Pancreas (tissue), 10 donors: ENCODE measurements at places on chromosomes 7 and 10.
A peak's percentile ranks its signal among the peaks of the same experiment; 100 is the strongest.

DNA sequence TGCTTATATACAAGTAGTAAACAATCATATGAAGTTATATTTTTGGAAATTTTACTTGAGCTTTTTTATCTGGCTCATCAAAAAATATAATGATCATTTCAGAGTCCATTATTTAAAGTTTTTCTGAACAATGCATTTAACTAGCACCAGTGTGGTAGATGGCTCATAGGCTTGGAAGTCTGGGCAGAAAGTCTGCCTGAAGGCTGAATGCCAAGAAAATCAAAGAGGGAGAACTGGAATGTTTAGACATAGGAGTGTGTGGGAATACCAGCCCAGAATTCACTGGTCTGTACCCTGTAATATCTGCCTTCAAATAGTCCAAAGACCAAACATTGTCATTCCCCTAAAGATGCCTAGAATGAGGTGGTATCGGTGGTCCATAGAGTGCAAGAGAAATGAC lies 40.3 kb upstream of the ANK3 start:
- no peak for DNase-seq

GRCh38 chr10:64601298-64601697 lies 1080.1 kb downstream of the REEP3 start:
- DNase-seq, result no peak

DNA sequence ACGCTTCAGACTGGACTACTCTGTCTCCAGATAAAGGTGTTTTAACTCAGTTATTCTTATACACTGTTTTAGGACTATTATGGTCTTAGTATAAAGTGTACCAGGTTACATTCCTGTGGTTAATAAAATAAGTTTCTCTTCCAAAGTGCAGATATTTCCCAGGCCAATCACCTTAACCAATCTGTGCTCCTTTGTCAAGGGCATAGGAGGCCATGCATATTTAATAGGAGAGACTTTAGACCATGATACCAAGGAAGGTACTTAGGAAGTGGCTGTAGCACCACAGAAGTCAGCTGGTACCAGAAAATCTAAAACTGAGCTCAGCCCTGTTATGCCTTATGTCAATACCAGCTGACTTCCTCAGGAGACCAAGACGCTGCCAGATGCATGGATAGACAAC lies 226.5 kb upstream of the TMEM72 start:
- no peak for DNase-seq

- no peak for DNase-seq
Measured at GRCh38 chr7:144011458-144012230, 11.5 kb downstream of the OR6B1 start.

GRCh38 chr7:12619461-12620069 lies 49.0 kb downstream of the SCIN start:
- no peak for DNase-seq

- no peak for DNase-seq
Measured at GRCh38 chr10:21746118-21746517, 212.1 kb downstream of the MLLT10 start.

GRCh38 chr7:2641406-2642393 lies 9.9 kb downstream of the TTYH3 start:
- peak; percentile 86 for DNase-seq

DNA sequence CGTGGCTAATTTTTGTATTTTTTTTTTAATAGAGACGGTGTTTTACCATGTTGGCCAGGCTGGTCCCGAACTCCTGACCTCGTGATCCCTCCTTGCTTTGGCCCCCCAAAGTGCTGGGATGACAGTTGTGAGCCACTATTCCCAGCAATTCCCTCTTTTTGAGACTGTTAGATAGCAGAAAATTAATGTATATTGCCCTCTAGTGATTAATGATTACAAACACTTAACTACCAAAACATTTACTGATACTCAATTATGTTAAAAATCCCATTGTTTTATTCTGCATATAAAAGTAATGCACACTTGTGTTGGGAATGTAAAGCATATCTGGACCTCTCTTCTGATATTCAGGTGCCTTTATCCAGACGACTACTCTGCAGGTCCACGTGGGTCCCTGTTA lies 41.2 kb upstream of the COBL start:
- DNase-seq, result no peak

DNA sequence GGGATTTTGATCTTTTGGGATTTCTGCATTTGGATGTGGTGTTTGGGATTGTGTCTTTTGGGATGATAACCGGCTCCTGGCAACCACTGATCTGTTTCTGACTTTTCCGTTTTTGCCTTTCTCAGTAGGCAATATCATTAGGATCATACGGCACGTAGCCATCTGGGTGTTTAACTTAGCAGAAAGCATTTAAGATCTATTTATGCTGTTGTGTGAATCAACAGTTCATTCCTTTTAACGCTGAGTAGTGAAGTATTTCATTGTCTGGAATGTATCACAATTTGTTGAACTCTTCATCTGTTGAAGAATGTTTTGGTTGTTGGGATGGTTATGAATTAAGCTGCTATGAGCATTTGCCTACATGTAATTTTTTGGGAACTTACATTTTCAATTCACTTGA lies 459.6 kb downstream of the SDK1 start:
- no peak for DNase-seq

GRCh38 chr7:27575613-27576012 lies 87.1 kb downstream of the HIBADH start:
- no peak for DNase-seq

DNA sequence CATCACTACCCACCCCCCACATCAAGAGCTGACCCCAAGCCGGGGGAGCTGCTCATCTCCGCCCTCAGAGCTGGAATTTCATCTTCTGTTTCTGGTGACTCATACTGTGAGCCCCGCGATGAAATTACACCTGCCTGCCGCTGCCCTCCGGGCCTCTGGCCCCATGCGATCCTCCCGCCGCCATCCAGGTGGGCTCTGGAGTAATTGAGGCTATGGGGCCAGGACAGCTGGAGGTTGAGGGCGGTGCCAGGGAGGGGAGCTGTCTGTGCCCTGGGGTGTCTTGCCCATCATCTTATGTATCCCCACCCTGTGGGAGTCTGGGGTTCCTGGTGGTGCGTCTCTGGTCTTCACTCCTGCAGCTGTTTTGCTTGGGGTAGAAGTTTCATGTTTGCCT lies 9.0 kb downstream of the GTF2IRD1 start:
- DNase-seq, result no peak

DNA sequence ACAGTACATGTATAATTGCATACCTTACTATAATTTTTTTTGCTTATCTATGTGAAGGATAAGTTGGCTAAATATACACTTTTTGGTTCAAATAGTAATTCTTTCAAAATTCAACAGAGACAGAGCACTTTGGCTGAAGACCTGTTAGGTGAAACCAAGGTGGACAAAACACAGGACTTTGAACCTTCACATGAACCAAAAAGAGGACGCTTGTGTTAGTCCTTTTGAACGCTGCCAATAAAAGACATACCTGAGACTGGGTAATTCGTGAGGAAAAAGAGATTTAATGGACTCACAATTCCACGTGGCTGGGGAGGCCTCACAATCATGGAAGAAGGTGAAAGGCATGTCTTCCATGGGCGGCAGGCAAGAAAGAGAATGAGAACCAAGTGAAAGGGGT lies 4.7 kb upstream of the AGMO start:
- DNase-seq, result no peak

DNA sequence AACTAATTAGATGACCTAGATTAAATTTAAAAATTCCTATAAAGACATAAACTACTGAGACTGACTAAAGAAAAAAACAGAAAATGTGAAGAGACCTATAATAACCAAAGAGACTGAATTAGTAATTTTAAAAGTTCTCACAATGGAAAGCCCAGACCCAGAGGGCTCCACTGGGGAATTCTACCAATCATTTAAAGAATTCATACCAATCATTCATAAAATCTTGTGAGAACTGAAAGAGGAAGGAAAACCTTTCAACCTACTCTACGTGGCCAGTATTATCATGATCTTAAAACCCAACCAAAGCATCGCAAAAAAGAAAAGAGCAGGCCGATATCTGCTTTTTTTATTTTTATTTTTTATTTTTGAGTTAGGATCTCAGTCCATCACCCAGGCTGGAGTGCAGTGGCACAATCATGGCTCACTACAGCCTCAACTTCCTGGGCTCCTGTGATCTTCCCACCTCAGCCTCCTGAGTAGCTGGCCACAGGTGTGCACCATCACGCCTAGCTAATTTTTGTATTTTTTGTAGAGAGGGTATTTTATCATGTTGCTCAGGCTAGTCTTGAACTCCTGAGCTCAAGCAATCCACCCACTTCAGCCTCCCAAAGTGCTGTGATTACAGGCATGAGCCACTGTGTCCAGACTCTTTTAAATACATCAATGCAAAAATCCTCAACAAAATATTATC lies 48.6 kb downstream of the DGKI start:
- DNase-seq, result no peak

GRCh38 chr10:78935697-78936407 lies 132.9 kb upstream of the ZMIZ1 start:
- no peak for DNase-seq

DNA sequence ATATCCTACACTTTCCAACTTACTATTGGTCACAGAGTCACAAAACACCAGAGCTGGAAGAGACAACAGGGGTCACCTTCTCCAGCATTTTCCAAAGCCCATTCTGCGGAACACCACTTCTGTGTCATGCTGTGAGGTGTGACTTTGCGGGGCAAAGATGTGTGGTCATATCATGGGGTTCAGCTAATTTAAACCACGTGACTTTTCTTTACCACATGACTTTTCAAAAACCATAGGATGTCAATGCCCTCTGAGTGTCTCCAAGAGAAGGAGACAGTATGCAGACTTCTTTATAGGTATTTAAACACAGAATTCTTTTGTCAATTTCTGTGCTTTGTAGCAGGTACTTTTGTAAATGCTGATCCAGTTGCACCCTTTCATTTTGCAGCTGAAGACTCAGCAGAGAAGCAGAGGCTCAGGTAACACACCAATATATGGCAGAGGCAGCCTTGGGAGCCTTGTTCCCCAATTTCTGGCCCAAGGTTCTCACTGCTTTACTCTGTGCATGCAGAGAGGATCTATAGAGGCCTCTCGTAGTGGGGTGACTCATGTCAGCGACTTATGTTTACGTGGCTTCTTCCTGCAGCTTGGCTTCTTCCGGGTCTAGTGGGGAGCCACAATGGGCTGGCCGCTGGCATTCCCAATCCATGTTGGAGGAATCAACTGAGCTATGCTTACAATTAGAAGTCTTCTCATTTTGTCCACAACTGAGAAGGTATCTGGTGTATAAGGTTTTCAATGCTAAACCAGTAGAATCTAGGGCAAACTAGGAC lies 104.0 kb upstream of the RHOBTB1 start:
- DNase-seq, result no peak

DNA sequence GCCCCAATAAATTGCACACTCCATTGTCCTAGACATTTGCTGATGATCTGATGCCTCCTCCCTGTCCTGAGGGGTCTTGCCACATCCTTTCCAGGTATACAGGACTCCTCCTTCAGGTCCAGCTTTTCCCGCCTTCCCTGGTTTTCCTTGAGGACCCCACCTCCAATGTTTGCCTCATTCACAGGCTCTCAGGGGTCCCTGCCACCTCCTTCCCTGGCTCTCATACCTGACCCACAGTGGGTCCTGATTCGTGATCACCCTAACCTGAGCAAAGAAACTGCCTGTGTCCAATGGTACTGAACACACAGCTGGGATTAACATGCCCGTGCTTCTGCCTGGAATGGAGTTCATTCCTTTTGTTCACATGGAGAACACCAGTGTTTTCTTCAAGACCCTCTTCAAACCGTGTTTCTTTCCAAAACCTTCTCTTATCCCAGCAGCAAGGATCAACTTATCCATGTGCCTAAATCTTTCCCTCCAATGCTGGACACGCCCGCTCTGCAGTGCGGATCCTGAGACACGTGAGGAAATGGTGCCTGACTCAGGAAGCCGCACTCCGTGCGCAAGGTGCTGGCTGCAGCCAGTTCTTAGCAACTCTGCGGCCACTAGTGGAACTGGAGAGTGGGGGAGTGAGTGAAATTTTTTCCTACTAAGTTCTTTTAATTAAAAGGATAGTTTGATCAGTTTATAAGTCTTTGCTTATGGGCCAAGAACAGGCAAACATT lies 354.6 kb upstream of the SHH start:
- DNase-seq, result no peak

DNA sequence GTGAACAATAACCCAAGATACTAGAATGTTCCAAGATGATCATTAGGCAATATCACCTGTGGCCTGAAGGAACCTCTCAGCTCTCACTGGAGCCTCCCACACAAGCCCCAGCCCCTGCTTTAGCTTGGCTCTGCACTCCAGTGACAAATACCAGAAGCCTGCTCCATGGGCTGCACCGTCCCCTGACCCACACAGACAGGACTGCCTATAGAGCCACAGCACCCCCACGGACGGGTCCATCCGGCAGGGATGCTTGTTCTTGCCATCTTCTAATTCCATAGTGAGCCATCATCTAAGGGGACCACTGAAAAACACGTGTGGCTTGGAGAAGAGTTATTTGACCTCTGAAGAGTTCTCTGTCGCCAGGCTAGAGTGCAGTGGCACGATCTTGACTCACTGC lies 100.9 kb downstream of the PTN start:
- no peak for DNase-seq

- no peak for DNase-seq
Measured at GRCh38 chr10:1214071-1214675, 158.0 kb downstream of the WDR37 start.

DNA sequence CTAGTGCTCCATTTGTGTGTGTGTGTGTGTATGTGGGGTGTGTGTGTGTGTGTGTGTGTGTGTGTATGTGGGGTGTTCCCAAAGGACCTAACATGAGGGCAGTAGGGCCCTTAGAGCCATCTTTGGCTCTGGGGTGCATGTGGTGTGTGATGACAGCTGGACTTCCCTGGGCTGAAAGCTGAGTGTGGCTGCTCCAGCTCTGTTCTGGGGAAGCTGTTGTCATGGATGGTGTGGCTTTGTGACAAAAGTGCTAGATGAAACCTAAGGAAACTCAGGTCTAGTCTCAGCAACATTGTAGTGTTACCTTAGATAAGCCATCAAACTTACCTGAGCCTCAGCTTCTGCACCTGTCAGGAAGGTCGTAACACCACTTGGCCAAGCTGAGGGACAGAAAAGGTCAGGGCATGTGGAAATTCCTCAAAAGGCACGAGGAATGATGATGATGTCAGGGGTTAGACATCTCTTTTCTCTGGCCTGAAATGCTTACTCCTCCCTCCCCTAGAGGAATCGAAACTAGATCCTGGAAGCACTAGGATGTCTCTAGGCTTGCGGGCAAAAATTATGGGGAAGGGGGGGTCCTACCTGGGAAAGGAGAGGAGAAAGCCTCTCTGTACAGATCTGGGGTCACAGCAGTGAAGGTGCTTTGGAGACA lies 115.4 kb downstream of the RPS24 start:
- no peak for DNase-seq

- DNase-seq, result no peak
Measured at GRCh38 chr7:106177738-106178592, 65.9 kb upstream of the SYPL1 start.

GRCh38 chr7:6530626-6531491 lies 20.4 kb downstream of the GRID2IP start:
- DNase-seq, result no peak

DNA sequence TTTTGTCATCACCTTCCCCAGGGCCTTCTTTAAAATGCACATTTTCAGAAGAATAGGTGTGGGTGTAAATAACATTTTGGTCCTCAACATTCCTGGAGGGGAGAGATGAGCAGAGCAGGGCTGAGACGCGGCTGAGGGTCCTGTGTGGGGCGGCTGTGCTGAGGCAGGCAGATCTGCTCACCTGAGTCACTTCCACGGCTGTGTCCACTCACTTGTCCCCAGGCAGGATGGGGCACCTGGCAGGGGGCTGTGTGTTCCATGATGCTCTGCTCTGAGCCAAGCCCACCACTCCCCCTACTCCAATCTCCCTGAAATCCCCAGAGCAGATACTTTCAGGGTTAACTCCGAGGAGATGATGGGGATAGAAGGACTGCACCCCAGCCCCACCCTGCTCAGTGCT lies 93.8 kb downstream of the GLRX3 start:
- no peak for DNase-seq

- no peak for DNase-seq
Measured at GRCh38 chr7:116443646-116444045, 55.9 kb upstream of the CAV2 start.

GRCh38 chr7:20666444-20666843 lies 51.0 kb downstream of the ABCB5 start:
- no peak for DNase-seq
